ENCODE measurements at places on chromosomes 3 and 15.

GRCh38 chr15:83559310-83559966 is 94.5 kb upstream of the ADAMTSL3 start:
- peak; percentile 68 for DNase-seq

- no peak for DNase-seq
Measured at GRCh38 chr15:59179717-59180116, 26.9 kb upstream of the LDHAL6B start.

DNA sequence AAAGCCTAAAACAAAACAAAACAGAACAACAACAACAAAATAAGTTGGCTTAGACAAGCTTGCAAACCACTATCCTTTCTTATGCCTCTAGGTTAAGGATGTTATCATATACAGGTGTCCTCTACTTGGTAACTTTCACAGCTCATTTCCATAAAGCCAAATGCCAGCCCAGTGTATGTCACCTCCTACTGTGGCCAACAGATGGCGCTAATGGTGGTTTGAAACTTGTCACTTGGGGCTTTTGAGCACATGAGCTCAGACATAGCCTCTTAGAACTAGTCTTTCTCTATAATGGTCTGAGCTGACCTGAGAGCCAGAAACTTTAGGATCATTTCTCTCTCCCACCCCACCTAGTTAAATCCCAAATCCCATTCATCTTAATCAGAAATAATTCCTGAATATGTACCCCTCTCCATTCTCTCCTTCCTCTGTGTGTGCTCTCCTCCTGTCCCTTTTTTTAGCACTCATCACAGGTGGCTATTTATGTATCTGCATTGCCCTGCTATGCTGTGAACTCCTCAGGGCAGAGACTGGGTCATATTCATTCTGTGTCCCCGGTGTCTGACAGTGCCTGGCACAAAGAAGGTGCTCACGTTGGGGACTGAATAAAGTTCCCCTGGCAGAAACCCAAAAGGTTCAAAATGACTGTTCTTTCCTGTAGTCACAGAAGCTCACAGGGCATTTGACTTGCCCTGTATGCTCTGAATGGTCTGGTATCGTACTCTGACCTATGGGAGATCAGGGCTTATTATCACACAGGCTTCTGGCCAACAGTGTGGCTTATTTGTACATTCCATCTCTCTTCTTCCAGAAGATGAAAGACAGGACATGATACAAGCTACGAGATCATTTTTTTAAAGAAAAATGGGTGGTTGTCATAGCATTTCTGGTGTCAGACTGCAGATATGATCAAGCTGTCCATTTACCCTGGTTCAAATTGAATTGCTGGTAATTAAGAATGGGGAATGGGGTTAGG is 319.3 kb upstream of the AZI2 start:
- DNase-seq: peak; percentile 63

DNA sequence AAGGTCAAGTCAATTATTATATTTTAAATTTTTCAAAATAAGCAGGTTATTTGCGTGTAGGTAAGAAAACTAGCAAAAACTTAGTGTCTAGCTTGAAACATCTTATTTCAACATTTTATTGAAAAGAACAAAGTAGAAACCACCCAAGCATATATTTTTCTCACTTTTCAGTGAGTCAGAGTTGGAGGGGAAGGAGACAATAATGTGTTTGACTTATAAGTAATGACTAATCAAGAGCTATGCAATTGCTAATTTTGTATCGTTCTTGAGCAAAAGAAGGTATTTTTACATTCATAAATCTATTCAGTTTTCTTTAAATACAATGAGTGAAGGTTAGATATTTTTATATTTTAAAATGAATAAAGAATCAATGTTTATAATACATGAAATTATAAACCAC is 54.4 kb upstream of the P2RY1 start:
- DNase-seq: no peak

- no peak for DNase-seq
Measured at GRCh38 chr3:48296699-48297098, 36.8 kb downstream of the SPINK8 start.

DNA sequence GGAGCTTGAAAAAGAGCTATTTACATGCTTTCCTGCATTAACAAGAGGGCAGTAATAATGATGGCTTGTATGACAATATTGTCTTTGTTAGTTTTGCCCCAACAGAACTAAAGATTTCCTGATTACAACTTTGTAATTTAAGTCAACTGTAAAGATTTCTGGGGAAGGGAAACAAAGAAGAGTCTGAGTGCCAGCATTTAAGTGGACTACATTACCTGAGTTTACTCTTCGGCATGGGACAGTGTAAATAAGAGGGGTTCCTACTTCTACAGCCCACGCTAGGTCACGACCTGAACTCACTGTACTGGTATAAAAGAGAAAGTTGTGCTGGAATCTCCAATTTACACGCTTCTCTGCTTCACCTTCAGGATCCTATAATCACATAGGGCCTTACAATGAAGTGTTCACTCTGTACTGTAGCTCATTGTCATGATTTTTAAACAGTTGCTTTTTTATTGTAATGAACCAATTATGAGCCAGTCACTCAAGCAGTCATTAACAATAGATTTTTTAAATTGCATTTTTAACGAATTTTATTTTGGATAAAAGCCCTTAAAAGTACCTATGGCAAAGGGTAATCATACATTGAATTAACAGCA is 39.6 kb downstream of the DPH6 start:
- no peak for DNase-seq

- DNase-seq: no peak
Measured at GRCh38 chr3:80006315-80006714, 238.5 kb upstream of the ROBO1 start.

GRCh38 chr15:68650901-68651709 is 72.3 kb downstream of the CORO2B start:
- DNase-seq: peak; percentile 55

- peak; percentile 29 for DNase-seq
Measured at GRCh38 chr15:40995656-40996055, 42.4 kb downstream of the CHAC1 start.

GRCh38 chr3:145191543-145191942 is 969.4 kb downstream of the PLOD2 start:
- DNase-seq: no peak

GRCh38 chr3:30268288-30268687 is 338.1 kb upstream of the TGFBR2 start:
- DNase-seq: no peak

DNA sequence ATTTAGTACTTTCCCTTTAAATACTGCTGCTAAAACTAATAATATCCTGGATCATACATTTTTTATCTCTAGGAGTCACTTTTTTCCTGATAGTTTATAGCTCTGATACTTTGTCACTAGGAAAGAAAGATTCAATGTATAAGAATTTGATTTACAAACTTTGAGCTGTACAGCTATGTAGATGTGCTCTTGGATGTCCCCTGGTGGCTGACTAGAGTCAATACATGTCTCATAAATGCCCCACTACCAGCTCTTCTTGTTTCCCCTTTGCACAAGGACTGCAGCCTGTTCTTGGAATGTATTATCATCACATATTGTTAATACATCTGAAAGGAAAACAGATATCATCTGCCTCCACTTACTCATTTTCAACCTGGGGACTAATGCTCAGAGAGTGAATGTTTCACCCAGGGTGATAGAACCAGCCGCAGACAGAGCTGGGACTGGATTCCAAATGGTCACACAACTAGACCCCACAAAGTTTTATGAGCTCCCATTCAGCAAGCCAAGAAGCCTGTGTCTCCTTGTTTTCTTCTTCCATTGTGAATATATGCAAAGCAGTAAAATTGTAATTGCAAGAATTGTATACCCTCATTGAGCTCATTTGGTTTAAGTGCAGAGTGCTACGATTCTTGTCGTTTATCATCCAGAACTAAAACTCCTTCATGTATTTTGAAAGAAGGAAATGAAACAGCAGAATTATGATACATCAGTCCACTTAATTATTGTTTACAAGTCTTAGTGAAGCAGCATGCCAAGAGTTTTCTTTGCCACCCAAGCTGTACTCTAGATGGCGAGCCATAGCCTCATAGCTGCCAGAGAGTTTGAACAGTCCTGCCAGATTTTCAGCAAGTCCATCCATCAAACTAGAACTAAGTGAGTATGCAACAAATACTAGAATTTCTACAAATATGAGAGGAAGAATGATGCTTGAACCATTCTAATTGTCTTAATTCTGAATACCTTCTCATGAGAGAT is 261.6 kb upstream of the LMCD1 start:
- DNase-seq: peak; percentile 46

- DNase-seq: peak; percentile 44
Measured at GRCh38 chr3:13040361-13041074, 32.7 kb downstream of the IQSEC1 start.

DNA sequence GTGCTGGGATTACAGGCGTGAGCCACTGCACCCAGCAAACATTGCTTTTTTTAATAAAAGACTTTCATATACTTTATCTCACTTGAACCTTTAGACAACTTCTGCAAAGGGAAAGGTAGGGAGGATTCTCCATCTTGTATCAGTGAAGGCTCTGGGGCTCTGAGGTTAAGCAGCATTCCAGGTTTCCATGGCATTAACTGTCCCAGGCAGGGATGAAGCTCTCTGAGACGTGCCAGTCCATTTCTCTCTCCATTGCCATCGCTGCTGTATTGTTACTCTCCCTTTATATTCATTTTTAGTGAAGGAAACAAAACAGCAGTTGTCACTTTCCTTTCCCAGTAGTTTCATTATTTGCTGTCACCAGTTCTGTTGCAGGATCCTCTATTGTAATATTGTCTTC is 342.4 kb downstream of the LPP start:
- DNase-seq: no peak

DNA sequence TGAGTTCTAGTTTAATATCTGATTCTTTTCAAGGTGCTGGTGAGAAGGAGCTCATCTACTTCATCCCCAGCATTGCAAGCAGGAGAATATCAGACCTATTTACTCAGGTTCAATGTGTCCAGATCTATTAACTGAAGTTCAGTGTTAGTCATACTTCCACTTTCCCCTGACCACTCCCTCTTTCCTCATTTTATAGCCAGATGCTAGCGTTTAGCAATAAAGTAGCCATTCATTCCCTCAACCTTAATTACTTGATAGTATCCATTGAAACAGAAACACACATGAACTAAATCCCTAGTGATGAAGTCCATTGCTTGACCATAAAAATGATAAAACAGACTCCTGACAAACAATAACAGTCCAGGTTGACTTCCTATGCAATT is 60.0 kb downstream of the RPL22L1 start:
- DNase-seq: no peak

DNA sequence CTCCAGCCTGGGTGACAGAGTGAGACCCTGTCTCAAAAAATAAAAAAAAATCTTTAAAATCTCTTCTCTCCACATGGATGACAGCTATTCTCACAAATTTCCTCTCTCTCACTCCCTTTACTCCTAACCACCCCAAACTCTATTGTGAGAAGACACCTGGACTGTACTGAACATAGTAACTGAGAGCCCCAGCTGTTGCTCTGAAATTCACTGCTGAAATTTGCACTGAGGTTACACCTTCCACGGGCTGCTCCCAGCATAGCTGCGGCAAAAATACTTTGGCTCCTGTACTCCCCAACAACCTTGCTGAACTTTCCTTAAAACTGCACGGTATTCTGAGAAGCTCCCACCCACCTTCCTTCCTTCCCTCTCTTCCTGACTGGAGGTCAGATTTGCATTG is 4.4 kb upstream of the PCCB start:
- DNase-seq: no peak

DNA sequence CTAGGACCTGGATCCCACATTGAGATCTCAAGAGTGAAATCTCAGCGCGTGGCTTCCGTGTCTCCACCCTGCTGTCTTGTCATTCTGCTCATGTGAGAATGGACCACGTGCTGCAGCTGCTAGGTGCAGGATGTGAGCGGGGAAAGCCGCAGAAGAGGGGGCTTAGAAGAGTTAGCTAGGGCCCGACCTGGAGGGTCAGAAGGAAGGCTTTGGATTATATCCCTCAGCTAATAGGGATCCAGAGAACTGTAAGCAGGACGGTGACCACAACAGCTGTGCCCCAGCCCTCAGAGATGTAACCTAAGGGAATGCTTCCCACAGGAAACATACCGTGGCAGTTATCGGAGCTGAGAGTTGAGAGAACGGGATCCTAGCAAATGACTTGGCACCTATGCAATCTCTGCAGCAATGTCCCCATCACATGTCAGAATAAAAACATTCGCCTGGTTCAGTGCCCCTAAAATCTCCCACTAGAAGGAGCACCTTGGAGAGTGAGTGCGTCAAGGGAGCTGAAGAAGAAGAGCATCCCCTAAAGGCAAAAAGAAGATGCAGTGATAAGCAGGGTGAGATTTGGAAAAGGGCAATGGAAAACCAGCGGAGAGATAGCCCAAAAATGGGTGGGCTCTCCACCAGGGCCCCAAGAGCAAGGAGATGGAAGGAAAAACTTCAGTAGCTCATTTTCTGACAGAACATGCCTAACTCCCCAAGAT is 76.9 kb upstream of the ST8SIA2 start:
- no peak for DNase-seq

DNA sequence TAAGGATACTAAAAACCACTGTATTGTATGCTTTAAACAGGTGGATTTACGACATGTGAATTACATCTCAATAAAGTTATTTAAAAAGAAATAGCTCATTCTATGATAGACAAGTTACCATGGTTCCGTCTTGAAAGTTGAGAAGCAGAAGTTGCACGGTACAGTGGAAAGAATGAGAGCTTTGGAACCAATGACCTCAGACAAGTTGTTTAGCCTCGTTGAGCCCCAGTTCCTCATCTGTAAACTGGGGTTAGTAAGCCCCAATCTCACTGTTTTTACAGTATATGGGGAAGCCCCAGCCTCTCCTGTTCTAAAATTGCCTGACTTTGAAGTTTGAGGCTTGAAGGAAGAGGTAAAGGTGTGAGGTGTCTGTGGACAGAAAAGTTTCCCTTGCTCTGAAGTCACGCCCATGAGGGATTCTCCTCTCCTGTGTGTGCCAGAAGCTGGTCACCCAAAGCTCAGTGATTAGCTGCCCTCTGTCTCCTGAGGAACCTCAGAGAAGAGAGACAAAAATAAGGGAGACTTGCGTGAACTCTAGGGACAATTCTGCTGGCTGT is 10.0 kb downstream of the CRYGS start:
- peak; percentile 57 for DNase-seq

DNA sequence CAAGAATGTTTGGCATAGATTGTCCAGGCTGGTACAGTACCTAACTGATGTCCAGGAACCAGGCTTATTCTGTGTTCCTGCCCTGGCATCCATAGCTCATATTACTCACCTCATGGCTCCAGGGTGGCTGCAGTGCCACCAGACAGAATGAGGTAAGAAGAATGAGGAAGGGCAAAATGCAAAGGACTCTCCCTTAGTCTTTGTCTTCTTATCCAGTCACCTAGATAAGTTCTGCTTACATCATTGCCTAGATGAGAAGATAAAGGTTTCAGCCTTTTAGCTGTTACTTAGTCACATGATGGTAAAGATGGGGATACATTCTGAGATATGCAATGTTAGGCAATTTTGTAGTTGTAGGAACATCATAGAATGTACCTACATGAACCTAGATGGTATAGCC is 45.8 kb downstream of the CHP1 start:
- DNase-seq: no peak

- no peak for DNase-seq
Measured at GRCh38 chr15:49697121-49697520, 76.3 kb downstream of the DTWD1 start.

DNA sequence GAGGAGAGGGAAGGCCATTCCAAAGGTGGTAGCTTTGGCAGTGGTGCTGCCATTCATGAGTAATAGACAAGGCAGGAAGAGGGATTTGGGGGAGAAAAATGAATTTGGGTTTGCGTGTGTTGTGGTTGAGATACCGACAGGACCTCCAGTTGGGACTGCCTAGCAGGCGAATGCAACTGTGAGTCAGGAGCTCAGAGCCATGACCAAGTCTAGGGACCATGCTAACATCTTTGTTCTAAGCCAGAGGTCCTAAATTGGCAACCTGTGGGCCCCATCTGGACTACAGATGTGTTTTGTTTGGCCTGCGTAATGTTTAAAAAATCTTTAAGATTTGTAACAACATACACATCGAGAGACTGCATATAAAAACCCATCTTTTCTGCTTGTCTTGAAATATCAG is 61.6 kb downstream of the SAMMSON start:
- DNase-seq: no peak
